NCI-H510A treated with DMSO at 0.1 percent for 48 hours (cell line): ENCODE measurements at places on chromosomes 1 and 21.

GRCh38 chr1:99970713-99971255 lies 988 bp downstream of the SLC35A3 start:
- DNase-seq, result no peak

- DNase-seq, result no peak
Observed at GRCh38 chr1:92989936-92990583, 28.8 kb upstream of the DIPK1A start.

- DNase-seq, result no peak
Observed at GRCh38 chr1:236765831-236766230, 29.3 kb upstream of the MTR start.

DNA sequence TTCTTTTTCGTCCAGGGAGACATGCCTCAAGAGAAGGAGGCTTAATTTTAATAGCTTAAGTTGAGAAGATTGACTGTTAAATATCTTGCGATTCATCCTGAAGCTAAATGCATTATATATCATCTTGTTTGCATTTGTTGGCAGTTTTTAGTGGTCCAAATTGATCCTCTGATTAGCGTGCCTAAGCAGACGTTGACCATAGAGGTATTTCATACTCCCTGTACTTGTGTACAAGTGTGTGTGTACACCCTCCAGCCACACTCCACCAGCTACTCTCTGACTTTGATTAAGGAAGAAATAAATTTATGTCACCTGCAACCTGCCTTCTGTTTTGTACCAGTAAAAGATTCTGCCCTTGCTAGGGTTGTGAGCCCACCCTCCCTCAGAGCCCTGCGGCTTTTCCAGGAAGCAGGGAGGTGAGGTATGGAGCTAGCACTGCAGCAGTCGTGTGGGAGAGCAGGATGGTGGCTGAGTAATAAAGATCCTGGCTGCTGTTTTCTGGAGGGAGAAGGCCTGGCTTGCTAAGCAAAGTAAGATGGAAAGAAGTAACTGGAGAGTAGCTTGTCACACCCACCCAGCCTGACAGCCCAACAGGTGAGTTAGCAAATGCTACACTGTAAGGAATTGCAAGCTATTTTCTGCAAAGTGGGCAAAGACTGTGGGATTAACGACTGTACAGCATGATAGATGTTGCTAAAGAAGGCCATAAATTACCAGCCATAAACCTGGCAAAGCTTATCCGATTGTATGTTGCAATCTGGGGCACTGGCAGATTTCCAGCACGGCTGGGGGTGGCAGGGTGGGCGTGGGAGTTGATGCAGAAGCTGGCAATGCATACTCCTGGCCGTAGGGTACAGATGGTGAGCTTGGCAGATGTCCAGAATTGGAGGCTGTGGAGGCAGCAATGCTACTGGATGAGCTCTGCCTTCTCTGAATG lies 170.2 kb downstream of the TNR start:
- DNase-seq, result peak; percentile 77

DNA sequence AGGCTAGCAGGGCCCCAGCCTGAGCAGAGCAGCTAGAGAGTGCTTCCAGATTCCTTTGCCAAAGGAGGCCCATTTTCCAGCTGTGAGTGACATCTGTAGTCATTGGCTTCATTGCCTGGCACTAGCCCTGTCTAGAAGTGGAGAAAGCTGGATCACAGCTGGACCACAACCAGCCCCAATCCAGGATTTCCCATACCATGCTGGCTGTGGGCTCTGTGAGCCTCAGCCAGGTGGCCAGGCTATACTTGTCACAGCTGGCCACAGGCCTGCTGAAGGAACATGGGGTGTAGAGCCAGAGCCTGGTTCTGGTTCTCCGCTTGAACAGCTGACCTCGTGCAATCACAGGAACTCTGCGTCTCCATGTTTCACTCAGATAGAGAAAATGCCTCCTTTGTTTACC lies 36.6 kb downstream of the RIMKLA start:
- DNase-seq, result no peak

DNA sequence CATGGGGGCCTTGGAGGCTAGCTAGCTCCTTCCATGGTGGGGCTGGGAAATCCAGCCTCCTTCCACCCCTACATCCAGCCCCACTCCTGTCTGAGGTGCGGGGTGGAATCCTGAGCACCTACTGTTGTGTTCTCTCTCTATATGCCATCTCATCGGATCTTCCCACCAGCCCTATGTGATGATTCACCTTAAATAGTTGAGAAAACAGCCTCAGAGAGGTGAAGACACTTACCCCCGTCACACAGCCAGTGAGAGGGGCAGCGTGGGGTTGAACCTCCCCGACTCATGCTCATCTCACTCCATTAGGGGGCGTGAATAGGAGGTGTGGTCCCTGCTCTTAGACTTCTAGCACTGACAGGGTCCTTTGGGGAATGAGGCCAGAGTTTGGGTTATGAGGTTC lies 31.0 kb upstream of the ACTL8 start:
- DNase-seq, result no peak

DNA sequence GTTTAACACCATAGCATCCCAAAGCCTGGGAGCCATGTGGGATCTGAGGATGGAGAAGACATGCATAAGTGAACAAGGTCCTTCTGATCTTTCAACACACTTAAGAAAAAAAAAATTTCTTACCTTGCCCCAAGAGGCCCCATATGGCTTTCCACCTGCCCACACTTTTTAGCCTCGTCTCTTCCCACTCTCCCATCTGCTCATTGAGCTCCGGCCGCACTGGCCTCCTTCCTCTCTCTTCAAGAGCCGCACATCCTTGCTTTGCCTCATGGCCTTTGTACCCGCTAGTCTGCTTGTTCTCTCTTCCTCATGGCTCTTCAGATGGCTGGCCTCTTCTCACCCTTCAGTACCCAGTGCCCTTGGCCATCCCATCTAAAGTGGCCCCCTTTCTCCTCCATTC lies 70.2 kb upstream of the PDE4B start:
- DNase-seq, result no peak

DNA sequence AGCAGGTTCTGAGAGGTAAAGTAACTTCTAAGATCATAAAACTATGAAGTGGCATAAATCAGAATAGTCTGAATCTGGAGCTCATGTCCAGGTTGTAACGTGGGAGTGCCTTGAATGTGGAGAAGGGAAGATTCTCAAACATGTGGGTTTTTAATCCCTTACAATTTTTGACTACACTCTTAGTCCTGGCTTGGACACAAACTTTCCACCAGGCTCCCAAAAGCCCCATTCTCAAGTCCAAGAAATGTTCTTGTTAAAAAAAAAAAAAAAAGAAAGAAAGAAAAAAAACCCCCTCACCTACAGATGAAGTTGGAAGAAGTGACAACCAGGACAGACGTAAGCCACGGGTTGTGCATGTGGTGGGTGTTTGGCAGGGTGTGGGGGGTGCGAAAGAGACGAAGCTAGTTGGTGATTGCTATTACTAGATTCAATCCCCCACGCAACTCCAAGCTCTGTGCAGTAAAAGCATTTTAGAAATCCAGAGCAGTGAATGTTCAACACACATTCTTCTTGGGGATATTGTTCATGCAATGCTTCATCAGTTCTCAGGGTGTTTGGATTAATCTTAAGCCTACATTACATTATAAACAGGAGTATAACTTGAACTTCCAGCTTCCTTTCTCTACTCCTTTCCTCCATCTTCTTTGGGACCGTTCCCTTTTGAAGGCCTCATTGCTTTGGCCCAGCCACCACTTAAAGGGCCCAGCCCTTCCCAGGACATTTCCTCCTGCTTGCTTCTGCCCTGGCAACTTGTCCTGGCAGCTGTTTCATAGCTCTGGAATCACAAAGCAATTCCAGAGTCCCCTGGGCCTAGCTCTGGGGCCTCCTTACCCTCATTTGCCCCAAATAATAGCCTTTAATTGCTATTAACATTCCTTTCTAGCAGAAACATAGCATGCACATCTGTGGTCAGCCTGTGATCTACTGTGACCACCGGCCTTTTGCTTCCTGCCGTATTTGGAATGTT lies 41.8 kb downstream of the PHC2 start:
- DNase-seq, result no peak
